ENCODE measurements at places on chromosomes 13 and 19. TPM values are rescaled to one million over a fixed set of nuclear protein-coding genes. Genes with fewer than 3 reads are reported as not detected.

GRCh38 chr19:41540041-41540695, 35.8 kb upstream of the CEACAM21 start:
- H3K27me3 ChIP-seq = no peaks in the 10 kb centered on the region
- H3K36me3 ChIP-seq = no peaks in the 10 kb centered on the region
- no peak for DNase-seq

DNA sequence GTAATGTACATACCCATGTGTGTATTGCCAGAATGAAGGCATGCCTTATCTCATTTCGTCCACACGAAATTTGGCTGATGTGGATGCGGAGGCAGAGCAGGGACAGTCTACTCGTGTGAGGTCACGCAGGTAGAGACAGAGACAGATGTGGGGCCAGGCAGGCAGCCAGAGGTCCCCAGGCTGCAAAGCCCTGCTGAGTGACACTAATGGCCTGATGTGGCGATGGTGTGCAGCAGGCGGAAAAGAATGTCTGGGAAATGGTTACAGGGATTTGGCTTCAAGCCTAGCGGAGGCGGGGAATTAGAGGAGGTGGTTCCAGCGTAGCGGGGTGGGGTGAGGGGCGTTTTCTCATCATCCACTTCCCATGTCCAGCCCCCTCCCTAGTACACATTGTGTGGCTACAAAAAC, 4.2 kb upstream of the IZUMO2 start:
- no peak for DNase-seq
- no peak overlapping the region for H3K4me3 ChIP-seq
- H3K27ac ChIP-seq = no peak overlapping the region
- no peaks in the 10 kb centered on the region for H3K36me3 ChIP-seq
- H3K4me1 ChIP-seq = no peaks in the 10 kb centered on the region
- no peaks in the 10 kb centered on the region for H3K27me3 ChIP-seq

DNA sequence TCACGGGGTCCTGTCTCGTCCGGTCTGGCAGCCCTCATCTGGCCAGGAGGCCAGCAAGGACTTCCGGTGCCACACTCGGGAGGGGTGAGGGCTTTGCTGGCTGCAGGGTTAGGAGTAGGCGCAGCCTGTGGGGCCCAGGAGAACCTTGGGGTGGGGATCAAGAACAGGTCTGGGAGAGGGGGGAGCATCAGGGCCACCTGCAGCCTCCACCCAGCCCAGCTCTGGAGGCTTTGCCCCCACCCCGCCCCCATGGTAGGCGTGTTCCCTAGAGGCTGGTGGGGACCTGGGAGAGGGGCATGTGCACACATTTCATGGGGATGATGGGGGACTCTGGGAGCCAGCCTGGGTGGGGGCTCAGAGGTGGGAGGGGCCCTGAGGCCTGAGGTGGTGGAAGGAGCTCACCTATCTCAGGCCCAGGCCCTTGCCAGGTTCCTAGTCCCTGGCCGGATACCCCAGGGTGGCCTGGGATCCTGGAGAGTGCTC, 23.3 kb downstream of the WTIP start:
- H3K4me1 ChIP-seq = no peaks in the 10 kb centered on the region
- no peaks in the 10 kb centered on the region for H3K36me3 ChIP-seq
- H3K4me3 ChIP-seq = no peak overlapping the region
- H3K27me3 ChIP-seq = no peaks in the 10 kb centered on the region
- no peak for DNase-seq

GRCh38 chr19:31723101-31723500, 373.9 kb upstream of the TSHZ3 start:
- DNase-seq = no peak
- no peak overlapping the region for H3K4me3 ChIP-seq
- H3K4me1 ChIP-seq = no peaks in the 10 kb centered on the region
- H3K27ac ChIP-seq = no peak overlapping the region
- no peaks in the 10 kb centered on the region for H3K36me3 ChIP-seq
- H3K27me3 ChIP-seq = no peaks in the 10 kb centered on the region

GRCh38 chr19:17532116-17532515, 20.7 kb downstream of the PGLS start:
- no peak overlapping the region for H3K4me3 ChIP-seq
- H3K36me3 ChIP-seq = no peaks in the 10 kb centered on the region
- no peaks in the 10 kb centered on the region for H3K27me3 ChIP-seq

DNA sequence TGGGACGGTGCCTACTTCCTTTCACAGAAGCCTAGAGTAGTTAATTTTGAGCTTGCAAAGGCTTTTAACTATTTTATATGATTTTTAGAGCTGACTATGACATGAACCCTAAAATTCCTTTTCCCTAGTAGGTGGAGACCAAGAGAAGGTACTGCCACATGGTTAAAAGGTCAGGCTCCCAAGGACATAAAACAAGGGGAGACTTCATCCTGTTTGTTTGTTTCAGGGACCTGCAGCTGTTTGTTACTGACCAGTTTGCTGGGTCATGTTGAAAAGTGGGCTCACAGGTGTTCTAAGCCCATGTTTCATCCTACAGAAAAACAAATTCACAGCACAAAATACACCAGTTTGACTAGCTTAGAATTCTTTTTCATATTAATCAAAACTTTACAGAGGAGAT, 3.9 kb upstream of the ZNF460 start:
- H3K4me3 ChIP-seq = no peak overlapping the region
- H3K27me3 ChIP-seq = no peaks in the 10 kb centered on the region
- H3K27ac ChIP-seq = peak overlapping the region; percentile 20
- no peaks in the 10 kb centered on the region for H3K36me3 ChIP-seq
- DNase-seq = no peak
- peaks cover 22% of the 10 kb centered on the region for H3K4me1 ChIP-seq

GRCh38 chr19:31319465-31319864, 29.8 kb downstream of the TSHZ3 start:
- no peaks in the 10 kb centered on the region for H3K4me1 ChIP-seq
- H3K36me3 ChIP-seq = no peaks in the 10 kb centered on the region
- H3K27me3 ChIP-seq = no peaks in the 10 kb centered on the region
- H3K27ac ChIP-seq = no peak overlapping the region
- no peak for DNase-seq

CGB5 gene
- not detected for total RNA-seq
